NCI-H187 (cell line): ENCODE measurements at places on chromosomes 7 and 10.

- DNase-seq = no peak
Observed at GRCh38 chr10:22570234-22570633, 144.1 kb downstream of the PIP4K2A start.

DNA sequence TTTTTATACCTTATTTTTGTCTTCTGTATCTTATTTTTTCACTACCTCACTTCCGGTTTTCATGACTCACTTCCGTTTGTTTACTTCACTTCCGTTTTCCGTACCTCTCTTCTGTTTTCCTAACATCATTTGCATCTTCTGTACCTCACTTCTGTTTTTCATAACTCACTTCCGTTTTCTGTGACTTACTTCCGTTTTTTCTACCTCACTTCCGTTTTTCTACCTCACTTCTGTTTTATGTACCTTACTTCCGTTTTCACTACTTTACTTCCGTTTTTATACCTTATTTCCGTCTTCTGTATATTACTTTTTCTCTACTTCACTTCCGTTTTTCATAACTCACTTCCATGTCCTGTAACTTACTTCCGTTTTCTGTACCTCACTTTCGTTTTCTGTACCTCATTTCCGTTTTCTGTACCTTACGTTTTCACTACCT, 492.5 kb upstream of the AKR1E2 start:
- DNase-seq = no peak

DNA sequence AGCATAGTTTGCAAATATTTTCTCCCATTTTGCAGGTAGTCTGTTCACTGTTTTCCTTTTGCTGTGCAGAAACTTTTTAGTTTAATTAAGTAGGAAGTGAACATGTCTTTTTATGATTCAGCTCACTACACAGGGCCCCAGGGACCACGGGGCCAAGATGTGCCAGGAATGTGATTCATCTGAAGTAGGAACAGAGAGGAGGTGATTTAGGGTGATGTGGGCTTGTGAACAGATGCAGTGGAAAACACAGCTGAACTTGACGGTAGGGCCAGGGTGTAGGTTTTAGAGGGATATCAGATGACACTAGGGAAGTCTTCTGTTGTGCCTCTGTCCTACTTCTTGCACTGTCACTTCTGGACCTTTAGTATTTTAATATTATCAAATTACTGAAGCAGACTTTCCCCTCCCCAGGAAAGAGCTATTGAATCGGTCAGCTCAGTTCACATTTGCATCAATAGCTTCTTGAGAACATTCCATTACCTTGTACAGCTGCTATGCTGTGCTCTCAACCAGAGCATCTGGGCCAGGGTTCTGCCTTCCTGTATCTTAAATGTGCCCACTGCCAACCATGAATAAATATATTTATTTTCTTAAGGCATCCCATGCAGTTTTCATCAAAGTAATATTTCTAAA, 96.9 kb downstream of the OSBPL3 start:
- DNase-seq = no peak

DNA sequence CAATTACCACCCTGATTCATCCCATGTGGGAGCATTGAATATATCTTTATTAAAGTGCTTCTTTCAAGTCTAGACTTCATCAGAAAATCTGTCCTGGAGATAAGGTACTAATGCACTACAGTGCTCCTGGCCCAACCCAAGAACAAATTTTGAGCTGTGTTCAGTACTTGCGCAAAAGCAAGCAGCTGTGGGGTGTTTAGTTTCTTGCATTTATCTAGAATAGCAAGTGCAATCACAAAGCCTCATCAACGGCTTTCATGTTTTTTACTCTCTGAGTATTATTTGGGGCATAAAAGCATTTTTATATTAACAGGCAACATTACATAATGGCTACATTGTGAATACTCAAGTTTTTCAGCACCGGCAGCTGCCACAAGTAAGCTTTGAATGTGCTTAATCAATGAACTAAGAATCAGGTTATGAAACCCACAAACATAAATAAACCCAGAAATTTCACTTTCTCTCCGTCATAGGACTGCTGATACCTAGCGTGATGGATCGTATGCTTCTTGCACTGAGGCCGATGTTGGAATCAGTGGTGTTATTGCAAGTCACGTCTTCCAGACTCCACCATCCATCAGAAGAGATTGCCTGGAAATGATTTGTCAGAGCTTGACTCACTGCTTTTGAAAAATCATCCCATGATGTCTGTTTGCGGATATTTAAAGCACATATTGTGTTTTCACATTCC, 113.1 kb downstream of the CTTNBP2 start:
- DNase-seq = no peak

- DNase-seq = peak; percentile 24
Observed at GRCh38 chr7:5997210-5997808, 11.5 kb downstream of the PMS2 start.

- no peak for DNase-seq
Observed at GRCh38 chr10:91162495-91163268, 57.8 kb upstream of the PCGF5 start.

DNA sequence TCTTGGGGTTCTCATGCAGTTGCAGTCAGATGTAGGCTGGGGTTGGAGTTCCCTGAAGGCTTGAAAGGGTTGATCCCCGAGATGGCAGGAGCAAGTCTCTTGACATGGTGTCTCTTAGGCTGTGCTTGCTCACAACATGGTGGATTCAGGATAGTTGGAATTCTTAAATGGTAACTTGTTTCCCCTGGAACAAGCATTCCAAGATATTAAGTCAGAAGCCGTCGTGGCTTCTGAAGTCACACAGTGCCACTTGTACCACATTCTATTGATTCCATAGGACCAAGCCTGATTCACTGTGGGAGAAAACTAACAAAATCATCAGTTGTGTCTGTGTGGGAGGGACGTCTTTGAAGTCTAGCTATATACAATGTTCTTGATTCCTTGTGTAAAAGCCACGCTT, 3.5 kb upstream of the SLC35B4 start:
- no peak for DNase-seq

DNA sequence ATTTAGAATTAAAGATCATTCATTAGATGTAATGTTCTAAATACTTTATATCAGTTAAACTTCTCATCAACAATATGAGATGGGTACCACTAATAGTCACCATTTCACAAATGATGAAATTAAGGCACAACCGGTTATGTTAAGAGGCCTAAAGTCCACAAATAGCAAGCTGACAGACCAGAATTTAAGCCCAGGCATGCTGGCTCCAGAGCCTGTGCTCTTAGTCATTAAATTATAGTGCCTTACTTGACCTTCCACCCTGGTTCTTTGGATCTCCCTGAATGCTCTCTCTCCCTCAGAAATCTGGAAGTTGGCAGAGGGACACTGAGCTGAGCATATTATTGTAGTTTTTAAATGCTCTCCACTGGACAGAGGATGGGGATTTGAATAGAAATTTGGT, 3.6 kb downstream of the LIPN start:
- no peak for DNase-seq

- no peak for DNase-seq
Observed at GRCh38 chr10:51960494-51960895, 261.1 kb upstream of the CSTF2T start.

- no peak for DNase-seq
Observed at GRCh38 chr10:88036126-88036525, 172.7 kb downstream of the PTEN start.

DNA sequence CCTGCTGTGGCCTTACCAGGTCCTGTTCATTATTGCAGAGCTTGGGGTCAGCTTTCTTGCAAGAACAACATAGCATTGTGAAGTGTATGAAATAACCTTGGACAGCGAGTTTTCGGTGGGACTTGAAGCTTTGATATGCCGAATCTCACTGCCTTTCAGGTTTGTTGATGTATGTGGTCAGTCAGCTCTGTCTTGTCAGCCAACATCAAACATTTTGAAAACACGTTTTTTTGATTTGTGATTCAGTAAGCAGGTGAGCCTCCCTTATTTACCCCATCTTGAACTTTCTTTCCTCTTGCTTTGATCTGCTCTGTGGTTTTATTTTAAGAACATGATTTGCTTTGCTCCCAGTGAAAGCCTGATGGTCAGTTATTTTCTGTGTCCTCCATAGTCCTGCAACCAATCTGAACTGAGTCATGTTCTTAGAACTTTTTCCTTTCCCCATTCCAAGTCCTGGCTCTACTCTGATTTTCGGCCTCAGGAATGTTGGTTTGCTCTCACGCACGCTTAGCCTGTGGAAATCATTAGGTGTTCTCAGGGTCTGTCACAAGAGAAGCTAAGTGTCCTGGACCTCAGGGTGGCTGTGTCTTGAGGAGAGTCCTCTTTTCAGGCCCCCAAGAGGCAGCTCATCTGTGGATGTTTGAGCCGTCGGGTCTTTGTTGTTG, 8.7 kb downstream of the WBP1L start:
- DNase-seq = no peak

DNA sequence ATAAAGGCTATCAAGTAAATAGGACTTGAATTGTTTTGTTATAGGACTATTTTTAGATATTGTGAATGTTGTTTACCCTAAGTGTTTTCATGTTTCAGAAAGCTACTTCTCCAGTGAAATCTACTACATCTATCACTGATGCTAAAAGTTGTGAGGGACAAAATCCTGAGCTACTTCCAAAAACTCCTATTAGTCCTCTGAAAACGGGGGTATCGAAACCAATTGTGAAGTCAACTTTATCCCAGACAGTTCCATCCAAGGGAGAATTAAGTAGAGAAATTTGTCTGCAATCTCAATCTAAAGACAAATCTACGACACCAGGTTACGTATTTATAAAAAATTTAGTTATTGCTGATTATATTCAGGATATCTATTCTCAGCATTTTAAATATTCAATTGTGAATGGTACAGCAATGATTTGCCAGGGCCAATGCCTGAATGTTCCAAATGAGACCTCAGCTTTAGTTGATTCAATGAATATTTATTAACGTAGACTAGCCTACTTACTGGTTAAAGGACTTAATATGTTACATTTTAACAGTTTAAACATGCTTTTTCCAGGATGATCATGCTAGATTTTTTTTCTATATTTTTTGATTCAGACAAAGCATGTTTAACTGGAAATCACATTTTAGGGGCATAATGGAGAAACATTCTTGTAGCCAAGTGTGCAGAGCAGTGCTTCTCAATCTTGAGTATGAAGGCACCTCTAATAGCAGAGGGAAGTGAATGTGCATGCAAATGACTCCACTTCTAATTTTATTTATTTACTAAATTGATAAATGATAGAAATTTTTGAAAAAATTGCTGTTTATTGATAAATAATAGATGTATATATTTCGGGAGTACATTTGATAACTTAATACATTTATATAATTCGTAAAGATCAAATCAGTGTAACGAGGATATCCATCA, 18.2 kb downstream of the ANLN start:
- DNase-seq = no peak

- no peak for DNase-seq
Observed at GRCh38 chr10:12661671-12662070, 312.3 kb downstream of the CAMK1D start.

- no peak for DNase-seq
Observed at GRCh38 chr10:72146559-72147323, 58.4 kb upstream of the SPOCK2 start.

DNA sequence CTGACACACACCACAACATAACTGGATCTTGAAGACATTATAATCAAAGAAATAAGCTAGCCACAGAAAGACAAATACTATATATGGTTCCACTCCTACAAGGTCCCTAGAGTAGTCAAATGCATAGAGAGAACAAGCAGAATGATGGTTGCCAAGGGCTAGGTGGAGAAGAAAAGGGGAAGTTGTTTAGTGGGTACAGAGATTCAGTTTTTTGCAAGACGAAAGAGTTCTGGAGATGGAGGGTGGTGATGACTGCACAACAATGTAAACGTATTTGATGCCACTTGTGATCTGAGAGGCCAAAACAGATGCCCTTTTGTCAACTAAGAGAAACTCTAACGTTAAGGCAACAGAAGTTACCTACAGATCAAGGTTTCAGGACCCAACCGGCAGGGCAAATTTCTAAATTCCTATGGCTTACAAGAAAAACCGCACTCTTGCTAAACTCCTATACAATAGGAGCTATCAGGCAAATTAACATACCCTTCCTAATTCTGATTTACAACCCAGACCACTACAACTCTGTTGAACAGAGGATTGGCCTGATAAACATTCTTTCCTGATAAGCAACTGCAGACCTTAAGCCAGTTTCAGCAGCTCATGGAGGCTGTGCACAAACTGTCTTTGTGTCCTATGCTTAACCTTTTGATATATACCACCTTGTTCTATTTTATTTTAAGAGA, 69.0 kb downstream of the FAM107B start:
- no peak for DNase-seq

- no peak for DNase-seq
Observed at GRCh38 chr7:38476764-38477163, 154.4 kb downstream of the AMPH start.

DNA sequence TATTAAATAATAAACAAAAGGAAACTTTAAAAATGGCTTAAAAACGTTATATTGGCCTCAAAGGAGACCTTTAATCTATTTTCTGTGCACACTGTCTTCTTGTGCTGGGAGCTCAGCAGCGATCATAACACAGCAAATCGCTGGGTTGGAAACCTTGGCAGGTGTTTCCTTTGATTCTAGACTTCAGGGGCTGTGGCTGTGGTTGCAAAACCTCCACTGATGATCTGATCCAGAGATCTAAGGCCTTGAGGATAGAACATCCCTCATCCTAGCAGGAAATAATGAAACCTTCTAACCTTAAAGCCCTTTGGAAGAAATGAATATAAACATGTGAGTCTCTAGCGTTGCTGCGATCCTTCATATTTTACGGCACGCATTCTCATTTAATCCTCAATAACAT, 29.8 kb downstream of the CDHR3 start:
- DNase-seq = no peak

DNA sequence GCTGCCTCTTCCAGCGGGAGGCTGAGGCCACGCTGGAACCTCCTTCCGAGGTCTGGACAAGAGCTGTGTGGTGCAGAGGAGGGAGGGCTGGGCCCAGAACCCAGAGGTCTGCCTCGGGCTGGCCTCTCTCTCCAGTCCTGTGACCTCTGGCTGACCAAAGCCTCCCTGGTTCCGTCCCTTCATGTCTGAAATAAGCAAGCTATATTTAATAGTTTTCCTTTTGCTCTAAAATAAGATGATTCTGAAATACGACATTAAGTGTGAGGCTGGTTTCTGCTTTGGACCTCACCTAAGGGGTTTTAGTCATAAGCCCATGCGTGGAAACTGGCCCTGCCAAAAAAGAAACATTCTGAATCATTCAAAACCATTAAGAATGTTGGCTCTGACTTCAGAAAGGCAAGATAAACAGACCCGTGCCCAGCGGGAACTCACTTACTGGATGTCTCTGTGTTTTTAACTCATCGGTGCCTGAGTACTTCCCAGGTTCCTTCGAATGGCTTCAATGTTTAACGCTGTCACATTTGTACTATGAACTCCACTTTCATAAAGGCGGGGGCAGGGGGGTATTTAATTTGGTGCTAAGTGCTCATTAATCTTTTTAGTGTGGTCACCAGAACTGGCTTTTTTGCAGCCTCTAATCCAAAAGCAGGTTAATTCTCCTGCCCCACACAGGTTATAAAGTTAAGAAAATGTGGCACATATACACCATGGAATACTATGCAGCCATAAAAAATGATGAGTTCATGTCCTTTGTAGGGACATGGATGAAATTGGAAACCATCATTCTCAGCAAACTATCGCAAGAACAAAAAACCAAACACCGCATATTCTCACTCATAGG, 157.5 kb upstream of the KLF14 start:
- no peak for DNase-seq

- DNase-seq = no peak
Observed at GRCh38 chr10:52570490-52570889, 202.1 kb downstream of the MBL2 start.

GRCh38 chr7:139575338-139575680, 51.8 kb downstream of the CLEC2L start:
- DNase-seq = no peak
